ENCODE measurements at places on chromosomes 16 and 17. TPM values are rescaled to one million over a fixed set of nuclear protein-coding genes. Genes with fewer than 3 reads are reported as not detected.

The SDR42E1 gene
- 4.2 TPM for total RNA-seq

The ZACN gene
- not detected for total RNA-seq

The C17orf78 gene
- total RNA-seq = not detected

The KCNAB3 gene
- total RNA-seq = 2.7 TPM

The CNTNAP4 gene
- 1.7 TPM for total RNA-seq

DNA sequence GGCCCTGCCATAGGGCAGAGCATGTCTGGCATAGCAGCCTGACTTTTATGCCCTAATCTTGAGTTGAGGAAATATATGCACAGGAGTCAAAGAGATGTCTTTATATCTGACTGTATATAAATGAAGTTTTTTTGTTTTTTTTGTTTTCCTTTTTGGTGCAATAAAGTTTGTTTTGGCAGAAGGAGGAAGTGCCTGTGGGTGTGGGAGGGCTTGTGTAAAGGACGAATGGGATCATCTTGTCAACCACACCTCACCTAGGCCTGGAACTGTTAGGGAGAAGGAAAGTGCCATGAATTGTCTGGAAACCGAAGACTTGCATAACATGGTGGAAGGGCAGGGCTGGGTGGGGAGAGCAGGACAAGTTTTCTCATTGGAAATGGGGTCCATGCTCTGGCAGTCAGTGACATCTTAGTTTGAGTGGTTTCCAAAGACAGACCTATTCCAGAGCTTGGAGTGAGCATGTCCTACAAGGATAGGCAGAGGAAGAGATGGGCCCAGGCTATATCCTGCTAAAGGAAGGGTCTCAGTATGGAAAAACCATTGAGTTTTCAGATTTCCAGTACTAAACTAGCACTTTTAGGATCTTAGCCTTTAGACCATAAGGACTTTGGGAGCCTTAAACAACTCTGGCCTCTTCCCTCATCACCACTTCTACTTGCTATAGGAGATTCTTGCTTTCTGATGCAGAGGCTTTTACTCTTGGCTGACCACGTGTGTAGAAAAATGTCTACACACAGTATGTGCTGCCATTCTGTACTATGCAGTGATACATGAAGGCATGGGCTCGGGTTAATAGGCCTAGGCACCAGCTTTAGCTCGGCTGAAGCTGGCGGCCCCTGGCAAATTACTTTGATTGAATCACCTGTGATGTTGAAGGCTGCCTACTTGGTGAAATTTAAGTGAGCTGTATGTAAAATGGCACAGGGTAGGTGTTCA is 15.5 kb downstream of the SNF8 start:
- DNase-seq = no peak

GRCh38 chr16:71337631-71338030 is 20.9 kb upstream of the CALB2 start:
- no peak for DNase-seq

- DNase-seq = no peak
Observed at GRCh38 chr16:75421820-75422126, 11.5 kb downstream of the CFDP1 start.

DNA sequence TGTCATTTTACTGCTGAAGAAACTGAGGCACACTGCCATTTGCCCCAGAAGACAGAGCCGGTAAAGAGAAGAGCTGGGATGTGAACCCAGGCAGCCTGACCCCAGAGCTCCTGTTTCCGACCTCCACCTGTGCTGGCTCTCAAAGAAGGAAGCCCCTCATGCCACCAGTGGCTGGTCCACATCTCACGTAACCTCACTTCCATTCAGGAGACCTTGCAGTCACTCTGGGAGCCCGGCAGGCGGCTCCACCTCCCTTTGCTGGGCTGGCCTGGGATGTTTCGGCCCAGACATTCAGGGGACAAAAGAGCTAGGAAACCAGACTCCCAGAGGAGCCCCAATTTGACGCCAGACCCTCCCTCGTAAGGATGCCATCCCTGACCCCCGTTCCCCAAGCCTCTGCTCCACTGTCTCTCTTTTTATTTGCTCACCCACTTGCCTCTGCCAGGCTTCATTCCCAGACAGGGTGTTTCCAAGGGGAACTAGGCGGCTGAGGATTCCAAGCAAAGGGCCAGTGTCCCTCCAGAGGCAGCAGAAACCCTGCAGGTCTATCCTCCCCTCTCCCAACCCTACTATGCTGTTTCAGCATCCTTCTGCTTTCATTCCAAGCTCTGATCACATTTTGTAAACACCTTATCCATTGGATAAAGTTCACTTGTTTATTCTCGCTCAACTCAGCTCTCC is 2.8 kb downstream of the TAF1C start:
- DNase-seq = no peak

DNA sequence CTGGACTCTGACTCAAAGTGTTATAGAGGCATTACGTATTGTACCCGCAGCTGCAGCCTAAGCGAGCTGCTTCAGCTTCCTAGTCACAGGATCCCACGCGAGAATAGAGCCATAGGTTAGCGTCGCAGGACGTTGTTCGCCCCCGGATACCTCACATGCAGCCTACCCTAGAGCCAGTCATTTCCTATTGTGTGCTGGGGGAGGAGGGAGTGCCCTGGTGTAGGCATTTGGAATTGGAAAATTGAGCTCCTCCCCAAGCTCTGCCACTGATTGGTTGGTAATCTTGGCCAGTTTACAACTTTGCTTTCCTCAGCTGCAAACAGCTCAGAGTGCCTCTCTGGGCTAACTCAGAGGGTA is 530 bp downstream of the NAA60 start:
- DNase-seq = no peak

DNA sequence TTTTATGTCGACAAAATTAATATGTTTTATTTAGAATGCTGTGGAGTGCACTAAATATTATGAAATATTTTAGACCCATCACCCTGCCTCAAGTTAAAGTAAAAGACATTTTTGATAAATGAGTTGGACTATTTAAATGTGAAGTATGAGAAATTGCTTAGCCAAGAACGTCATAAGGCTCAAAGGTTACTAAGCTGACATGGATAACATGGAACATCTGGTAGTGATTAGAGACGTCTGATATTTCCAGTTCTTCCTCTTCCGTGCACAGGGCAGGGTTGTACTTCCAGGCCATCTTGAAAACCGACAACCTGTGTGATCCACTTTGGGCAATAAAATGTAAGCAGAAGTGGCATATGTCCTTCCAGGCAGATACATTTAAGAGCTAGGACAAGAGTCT is 7.2 kb upstream of the CCL8 start:
- DNase-seq = peak; percentile 79

GRCh38 chr17:74272731-74273201 is 1.3 kb upstream of the DNAI2 start:
- no peak for DNase-seq

GRCh38 chr16:66728804-66729203 is 22.6 kb downstream of the DYNC1LI2 start:
- no peak for DNase-seq

- DNase-seq = no peak
Observed at GRCh38 chr17:42759982-42760651, 910 bp upstream of the RAMP2 start.

- no peak for DNase-seq
Observed at GRCh38 chr17:40664582-40665333, at the start of gene KRT222. Gene KRT222, minus strand, starts transcription at chr17:40665177. Its CDS starts 78 bp downstream, at chr17:40665099.

- no peak for DNase-seq
Observed at GRCh38 chr16:64312980-64313379, 808.9 kb downstream of the CDH11 start.

GRCh38 chr16:88804173-88804551 is 573 bp downstream of the CDT1 start:
- DNase-seq = no peak

GRCh38 chr17:57752031-57752905 is 7.2 kb upstream of the CCDC182 start:
- no peak for DNase-seq

- no peak for DNase-seq
Observed at GRCh38 chr17:1710807-1711553, 803 bp upstream of the TLCD2 start.

- DNase-seq = no peak
Observed at GRCh38 chr16:566475-567372, at the start of gene NHLRC4. Gene NHLRC4, plus strand, starts transcription at chr16:567005. Its CDS starts 1,043 bp downstream, at chr16:568048.

DNA sequence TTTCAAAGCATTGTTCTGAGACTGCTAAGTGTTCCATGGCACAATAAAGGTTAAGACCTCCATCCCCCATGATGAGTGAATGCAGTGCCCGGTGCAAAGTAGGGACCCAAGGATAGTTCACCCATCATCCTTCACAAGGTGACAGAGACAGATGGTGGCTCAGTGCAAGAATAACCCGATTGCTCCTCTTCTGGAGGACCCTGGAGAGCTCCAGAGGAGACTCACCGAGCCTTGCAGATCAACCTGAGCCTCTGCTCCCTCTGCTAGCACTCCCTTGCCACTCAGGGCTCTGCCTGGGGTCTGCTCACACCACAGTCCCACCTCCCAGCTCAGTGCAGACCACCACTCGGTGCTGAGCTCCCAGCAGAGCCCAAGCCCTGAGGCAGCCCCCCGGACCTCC is 49.3 kb downstream of the C16orf78 start:
- no peak for DNase-seq

DNA sequence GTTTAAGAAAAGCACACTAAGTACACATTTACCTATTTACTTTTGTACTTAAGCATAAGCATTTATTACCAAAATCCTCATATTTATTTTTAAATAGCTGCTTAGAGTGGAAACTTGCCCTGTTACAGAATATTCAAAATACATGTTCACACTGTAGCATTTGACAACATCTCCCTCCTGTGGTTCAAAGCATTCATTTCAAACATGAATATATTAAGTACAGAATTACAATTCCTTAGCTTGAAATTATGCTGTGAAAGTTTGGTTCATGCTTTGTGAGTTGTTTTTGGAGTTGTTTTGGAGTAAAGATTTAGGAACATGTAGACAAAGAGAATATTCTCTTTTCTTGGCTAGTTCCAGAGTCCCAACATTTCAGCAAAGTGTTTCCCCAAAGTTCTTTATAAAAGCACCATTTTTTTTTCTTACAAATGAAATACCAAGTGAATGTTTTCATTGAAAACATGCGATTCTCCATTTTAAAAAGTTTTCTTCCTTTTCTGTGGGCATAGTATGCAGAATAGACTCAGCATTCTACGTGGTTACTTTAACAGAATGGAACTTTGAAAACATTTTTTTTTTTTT is 33.2 kb downstream of the TUBD1 start:
- DNase-seq = no peak

GRCh38 chr17:44872131-44872768 is 24.6 kb downstream of the HIGD1B start:
- no peak for DNase-seq

GRCh38 chr17:6571452-6571781 is 15.1 kb upstream of the PITPNM3 start:
- DNase-seq = no peak

GRCh38 chr17:50605429-50605828 is 29.3 kb upstream of the ABCC3 start:
- DNase-seq = no peak

DNA sequence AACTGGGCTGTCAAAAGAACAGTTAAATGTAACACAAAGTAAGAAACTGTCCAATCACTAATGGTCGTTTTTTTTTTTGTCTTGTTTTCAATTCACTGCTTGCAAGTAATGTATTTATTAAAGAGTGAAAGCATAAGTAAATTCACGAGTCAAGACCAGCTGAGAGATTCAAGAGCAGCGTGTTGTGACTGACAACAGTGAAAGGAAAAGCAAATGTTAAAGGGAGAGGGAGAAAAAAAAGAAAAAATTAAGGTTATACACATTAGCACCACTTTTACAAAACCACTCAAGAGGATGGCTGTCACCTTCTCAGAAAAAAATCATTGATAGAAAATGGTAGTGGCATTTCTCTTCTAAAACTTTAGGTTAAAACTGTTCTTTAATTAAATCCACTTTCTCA is 36.1 kb downstream of the GPATCH8 start:
- no peak for DNase-seq

- DNase-seq = no peak
Observed at GRCh38 chr16:87645802-87646201, 43.5 kb downstream of the JPH3 start.

- DNase-seq = no peak
Observed at GRCh38 chr16:52436339-52437276, 110.3 kb downstream of the TOX3 start.

- no peak for DNase-seq
Observed at GRCh38 chr16:25064937-25065336, 46.6 kb upstream of the LCMT1 start.

DNA sequence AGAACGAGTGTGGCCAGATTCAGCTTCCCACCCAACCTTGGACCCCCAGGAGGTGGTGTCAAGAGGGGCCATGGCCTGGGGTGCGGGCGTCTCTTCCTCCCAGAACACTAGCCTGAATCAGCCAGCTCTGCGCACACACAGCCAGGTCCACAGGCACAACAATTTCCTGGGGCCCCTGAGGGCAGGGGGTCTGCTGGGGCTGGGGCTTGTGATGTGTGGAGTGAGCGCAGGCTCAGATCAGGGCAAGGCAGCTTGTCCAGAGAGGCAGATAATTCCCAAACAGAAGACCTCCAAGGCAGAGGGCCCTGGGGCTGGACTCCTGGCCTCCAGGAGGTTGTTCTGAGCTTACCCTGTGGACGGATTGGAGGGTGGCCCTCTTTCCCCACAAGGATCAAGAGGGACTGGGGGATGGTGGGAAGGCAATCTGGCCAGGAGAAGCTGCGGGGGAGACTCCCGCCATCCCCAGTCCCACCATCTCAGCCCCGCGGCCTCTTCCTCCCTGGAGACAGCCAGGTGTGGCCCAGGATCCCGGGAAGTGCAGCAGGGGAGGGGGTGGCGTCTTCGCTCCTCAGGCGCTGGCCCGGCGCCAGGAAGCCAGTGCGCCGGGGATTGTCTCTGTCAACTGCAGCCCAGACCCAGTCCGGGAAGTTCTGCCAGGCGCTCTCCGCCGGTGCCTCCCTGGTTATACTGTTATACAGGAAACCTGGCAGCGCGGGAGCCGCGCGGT is 52.0 kb upstream of the AMZ2 start:
- no peak for DNase-seq

- no peak for DNase-seq
Observed at GRCh38 chr16:287298-287811, 4.4 kb downstream of the PDIA2 start.

DNA sequence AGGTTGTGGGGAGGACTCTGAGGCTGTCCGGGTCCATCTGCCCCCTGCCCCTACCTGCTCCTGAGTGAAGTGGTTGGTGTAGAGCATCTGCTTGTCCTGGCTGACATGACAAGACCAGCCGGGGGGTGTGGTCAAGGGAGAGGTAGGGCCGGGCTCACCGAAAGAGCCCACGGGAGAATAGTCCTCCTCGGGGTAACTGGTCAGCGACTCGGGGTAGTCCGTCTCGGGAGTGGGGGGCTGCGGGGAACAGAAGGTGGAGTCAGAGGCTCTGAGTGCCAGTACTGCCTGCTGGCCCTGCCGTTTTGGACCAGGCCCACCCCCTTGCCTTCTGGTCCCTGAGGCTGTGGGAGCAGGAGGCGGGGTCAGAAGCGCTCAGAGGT is 27.8 kb downstream of the ARHGAP27 start:
- DNase-seq = no peak

DNA sequence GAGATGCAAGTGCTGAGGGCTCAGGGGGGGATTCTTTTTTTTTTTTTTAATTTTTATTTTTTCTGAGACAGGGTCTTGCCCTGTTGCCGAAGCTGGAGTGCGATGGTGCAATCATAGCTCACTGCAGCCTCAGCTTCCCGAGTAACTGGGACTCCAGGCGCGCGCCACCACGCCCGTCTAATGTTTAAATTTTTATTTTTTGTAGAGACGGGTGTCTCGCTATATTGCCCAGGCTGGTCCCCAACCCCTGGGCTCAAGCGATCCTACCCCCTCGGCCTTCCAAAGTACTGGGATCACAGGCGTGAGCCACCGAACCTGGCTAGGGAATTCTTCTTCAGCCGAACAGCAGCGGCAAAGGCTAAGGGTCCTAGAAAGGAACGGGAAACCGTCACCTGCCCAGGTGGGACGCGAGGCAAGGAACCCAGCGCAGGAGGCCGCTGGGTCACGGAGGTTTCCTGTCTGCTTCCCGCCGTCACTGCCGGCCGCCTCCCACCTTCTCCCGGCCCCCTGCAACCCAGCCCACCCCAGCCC is 13.3 kb upstream of the OR1F1 start:
- DNase-seq = no peak
